ENCODE measurements at places on chromosomes 6 and 20.

DNA sequence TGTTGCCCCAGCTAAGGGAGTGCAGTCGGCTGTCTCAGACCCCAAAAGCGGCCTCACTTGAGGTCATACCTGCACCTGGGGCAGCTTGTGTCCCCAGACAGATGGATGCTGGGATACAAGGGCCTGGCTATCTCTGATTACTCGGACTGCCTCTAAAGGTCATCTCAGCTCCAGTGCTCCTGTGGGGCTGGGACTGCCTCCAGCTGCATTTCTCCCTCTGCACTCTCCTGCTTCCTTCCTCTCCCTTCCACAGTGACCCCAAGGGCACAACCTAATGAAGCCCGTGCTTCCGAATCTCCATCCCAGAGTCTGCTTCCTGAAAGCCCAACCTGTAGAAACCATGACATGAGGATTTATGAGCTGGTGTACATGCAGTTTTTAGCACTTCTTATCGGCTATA lies 22.8 kb upstream of the OCSTAMP start:
- DNase-seq: no peak

DNA sequence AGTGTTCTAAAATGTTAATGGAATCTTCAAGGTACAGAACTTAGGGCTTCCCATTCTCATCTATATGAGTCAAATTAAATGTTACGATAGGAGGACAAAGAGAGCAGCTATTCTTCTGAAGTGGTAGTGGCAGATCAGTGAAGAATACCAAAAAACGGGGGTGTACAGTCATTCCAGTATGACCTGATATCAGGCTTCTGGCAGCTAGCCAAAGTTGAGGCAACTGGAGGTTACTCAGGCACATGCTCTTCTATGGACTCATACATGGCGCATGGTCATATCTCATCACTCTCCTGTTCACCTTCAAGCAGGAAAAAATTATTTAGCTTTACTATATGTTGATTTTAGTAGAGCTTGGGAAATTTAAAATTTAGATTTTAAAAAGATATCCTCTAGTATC lies 1608.8 kb downstream of the GRIK2 start:
- DNase-seq: no peak

GRCh38 chr20:38342713-38343310 lies 3.5 kb upstream of the LBP start:
- DNase-seq: no peak

DNA sequence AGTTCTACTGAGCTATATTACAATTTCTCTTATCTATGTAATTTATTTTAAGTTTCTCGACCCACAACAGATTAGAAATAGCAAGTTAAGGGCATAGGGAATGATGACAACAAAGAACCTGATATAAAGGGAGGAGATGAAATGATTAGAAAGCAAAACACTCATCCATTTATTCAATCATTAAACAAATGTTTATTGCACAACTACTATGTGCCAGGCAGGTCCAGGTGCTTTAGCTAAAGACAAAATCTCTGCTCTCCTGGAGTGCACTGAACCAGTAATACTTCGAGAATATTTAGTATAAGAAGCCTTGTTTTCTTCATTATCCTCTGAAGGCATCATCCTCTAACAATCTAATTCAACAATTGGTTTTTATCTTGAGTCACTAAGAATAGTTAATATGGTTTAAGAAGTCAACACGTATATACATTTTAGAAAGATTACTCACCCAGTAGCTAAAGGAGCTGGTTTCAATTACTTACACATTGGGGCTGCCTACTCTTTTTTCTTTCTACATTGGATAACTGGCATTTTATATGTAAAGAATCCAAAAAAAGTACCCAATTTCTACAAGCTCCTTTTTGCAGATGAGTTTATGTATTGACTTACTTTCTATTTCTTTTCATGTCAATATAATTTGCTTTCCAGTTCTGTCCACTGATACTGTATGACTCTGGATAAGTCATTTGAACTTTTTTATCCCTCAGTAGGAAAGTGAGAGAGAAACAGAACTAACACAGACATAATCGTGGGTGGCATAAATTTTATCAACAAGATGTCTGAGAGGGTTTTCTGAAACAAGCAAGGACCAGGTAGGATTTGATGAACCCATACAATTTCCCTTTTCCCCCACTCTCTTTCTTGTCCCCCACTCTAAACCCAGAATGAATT lies 312.6 kb downstream of the CLIC5 start:
- no peak for DNase-seq

DNA sequence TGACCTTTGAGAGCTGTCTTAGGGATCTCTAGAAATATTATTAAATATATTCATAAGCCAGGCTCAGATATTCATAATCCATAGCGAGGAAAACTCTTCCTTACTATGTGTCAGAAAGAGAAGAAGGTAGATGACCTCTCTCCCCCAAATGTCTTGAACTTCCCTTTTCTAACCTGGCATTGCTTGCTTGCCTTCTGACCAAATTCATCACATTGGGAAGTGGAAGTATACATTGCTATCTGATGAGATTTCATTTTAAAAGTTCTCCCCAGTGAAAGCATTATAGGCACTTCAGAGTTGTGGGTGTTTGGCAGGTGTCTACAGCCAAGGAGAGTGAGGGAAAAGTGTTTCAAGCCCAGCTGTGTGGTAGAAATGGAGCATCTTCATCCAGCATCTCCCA lies 197.3 kb downstream of the ZFAND3 start:
- DNase-seq: no peak

GRCh38 chr20:21019468-21019813 lies 86.7 kb downstream of the LINC00237 start:
- DNase-seq: no peak

DNA sequence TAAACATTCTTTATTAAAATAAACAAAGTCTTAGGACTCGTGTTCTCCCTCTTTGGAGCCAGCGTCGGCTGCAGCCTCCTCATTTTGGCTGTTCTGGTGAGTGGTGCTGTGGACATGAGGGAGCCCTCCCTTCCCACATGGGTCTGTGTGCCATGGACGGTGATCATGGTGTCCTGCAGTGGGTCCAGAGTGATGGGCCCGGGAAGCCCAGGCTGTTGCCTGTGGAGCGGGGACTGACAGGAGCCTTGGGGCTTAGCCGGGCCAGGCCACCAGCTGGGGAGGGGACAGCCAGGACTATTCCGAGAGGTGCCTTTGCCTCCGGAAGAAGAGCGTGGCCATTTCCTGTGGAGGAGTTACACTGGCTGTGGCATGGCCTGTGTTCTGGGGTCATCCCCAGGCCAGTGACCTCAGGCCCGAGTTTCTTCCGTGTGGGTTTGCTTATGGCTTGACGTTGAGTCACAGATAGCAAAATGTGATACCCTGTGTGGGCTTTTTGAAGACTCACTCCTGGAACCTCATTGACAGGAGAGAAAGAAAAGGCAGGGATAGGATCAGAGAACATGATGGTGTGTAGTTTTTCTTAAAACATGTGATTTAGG lies 153.4 kb downstream of the DTNBP1 start:
- no peak for DNase-seq

Measured in stimulated activated CD4-positive, alpha-beta T cell treated with anti-CD3 and anti-CD28 coated beads, Interleukin-12 subunit alpha, Interleukin-12 subunit beta, amount 100 ng/mL, for 24 hours (primary cell).